Inflammatory macrophage treated with lipopolysaccharide for 1 hour (primary cell): ENCODE measurements at places on chromosomes 13 and 19.

- no peak for DNase-seq
These were observed 25.1 kb downstream of the GAS6 start for GRCh38 chr13:113838711-113839201.

GRCh38 chr19:5228932-5229777 lies 111.5 kb downstream of the PTPRS start:
- DNase-seq: no peak

GRCh38 chr13:113327766-113328471 lies 30.9 kb downstream of the LAMP1 start:
- DNase-seq: no peak

DNA sequence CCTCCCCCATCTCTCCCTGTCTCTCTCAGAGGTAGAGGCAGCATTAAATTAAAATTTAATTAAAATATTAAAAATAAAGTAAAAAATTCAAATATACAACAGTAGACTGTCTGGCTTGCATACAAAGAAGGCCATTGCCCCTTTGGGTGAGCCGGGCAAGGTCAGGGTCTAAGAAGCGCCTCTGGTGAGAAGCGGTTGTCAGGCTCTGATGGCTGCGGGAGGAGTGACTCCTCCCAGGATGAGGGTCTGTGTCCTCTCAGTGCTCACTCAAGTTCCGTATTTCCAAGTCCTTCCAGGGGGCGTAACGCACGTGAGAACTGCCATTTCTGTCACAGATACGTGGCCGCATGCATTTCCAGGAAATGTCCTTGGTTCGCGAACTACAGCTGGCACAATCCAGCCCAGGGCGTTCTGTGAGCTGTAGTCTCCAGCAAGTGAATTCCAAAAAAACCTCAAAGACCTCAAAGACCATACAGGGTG lies 737 bp upstream of the ZNF181 start:
- no peak for DNase-seq

DNA sequence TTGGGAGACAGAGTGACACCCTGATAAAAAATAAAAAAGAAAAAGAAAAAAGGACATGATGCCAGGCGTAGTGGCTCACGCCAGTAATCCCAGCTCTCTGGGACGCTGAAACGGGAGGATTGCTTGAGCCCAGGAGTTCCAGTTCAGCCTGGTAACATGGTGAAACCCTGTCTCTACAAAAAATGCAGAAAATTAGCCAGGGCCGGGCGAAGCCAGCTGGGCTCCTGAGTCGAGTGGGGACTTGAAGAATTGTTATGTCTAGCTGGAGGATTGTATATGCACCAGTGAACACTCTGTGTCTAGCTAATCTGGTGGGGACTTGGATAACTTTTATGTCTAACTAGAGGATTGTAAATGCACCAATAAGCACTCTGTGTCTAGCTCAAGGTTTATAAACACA lies 32.3 kb downstream of the TMPRSS9 start:
- DNase-seq: no peak

GRCh38 chr19:412356-413355 lies 3.7 kb upstream of the C2CD4C start:
- DNase-seq: no peak

DNA sequence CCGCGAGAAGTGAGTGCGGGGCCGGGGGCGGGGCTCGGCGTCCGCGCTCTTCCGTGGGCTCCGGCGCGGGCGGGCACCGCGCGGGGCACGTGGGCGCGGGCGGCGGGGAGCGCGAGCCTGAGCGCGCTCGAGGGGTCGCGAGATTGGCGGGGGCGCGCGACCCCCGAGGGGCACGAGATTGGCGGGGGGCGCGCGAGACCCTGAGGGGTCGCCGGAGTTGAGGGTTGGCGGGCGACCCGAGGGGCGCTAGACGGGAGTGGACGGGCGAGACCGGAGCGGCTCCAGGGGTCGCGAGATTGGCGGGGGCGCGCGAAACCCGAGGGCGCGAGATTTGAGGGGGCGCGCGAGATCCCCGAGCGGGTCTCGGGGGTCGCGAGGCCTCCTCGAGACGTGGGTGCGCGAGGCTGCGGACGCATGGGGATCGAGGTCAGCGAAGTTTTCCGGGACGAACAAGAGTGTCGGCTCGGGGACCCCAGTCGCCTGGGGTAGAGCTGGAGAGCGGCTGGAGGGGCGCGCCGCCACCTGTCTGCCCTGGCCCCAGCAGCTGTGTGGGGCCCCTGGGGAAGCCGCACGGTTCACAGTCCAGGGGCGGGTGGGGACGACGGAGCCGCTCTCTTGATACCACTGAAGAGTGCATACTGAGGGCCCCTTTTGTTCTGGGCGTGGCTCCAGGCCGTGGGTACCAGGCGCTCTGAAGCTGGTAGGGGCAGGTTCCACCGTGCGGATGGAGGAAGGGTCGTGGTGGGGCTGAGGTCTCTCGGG lies 682 bp downstream of the SSBP4 start:
- no peak for DNase-seq

GRCh38 chr13:97212601-97213040 lies 9.5 kb upstream of the MBNL2 start:
- DNase-seq: no peak

- no peak for DNase-seq
These were observed 418.0 kb downstream of the NDFIP2 start for GRCh38 chr13:79898996-79899395.
